ENCODE measurements at places on chromosomes 2 and 18. TPM values are rescaled to one million over a fixed set of nuclear protein-coding genes. Genes with fewer than 3 reads are reported as not detected.

- H3K4me3 ChIP-seq = no peak overlapping the region
- peaks cover 31% of the 10 kb centered on the region for H3K4me1 ChIP-seq
- no peaks in the 10 kb centered on the region for H3K27me3 ChIP-seq
- DNase-seq = no peak
- H3K27ac ChIP-seq = peak overlapping the region; percentile 61
Measured at GRCh38 chr2:101806123-101806522, 108.6 kb downstream of the MAP4K4 start.

The MRO gene
- total RNA-seq = 5.0 TPM

DNA sequence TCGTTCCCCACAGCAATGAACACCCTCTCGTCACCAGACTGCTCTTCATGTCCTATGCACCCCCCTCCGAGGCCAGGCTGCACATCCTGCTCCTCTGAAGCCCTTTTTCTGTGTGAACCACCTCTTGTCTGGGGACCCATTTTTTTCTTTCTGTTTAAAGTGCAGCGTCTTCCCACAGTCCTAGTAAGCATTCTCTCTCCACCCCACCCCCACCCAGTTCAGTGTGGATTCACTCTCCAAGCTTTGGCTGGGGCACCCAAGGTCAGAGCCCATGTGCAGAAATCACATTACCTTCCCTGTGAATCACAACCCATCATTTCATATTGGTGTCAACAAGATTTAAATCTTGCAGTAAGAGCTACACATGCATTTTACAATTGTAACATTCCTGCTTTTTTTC lies 26.4 kb upstream of the PKDCC start:
- no peaks in the 10 kb centered on the region for H3K4me1 ChIP-seq
- H3K27me3 ChIP-seq = no peaks in the 10 kb centered on the region
- H3K27ac ChIP-seq = no peak overlapping the region
- no peak for DNase-seq
- H3K36me3 ChIP-seq = no peaks in the 10 kb centered on the region
- H3K4me3 ChIP-seq = no peak overlapping the region

GRCh38 chr2:81196933-81197628 lies 892.5 kb upstream of the LRRTM1 start:
- DNase-seq = peak; percentile 67
- no peaks in the 10 kb centered on the region for H3K27me3 ChIP-seq
- H3K4me3 ChIP-seq = no peak overlapping the region
- H3K27ac ChIP-seq = no peak overlapping the region

DNA sequence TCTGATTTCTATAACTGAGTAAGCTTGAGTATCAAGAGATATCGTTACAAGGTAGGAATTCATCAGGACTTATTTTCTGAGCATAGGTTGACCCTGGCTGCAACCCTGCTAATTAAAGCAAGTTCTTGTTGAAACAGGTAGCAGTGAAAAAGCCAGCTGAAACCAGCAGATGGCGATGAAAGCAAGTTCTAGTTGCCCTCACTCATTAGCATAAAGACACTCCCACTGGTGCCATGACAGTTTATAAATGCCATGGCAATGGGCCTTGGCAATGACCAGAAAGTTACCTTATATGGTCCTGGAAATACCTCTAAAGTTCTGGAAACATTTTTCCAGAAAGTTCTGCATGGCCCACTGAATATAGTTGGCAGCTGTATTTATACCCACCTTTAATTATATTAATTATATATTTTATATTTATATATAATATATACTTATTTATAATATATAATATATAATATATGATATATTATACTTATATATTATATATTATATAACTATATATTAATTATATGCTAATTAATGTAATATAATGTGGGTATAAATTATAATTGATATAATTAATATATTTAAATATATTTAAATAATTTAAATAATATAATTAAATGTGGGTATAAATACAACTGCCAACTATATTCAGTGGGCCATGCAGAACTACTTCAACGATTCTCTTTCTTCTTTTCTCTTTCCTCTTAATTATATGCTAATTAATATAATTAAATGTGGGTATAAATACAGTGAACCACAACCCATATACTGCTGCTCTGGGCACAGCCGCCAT lies 188.0 kb downstream of the CDH7 start:
- H3K27ac ChIP-seq = no peak overlapping the region
- no peak for DNase-seq
- no peak overlapping the region for H3K4me3 ChIP-seq
- no peaks in the 10 kb centered on the region for H3K4me1 ChIP-seq
- no peaks in the 10 kb centered on the region for H3K36me3 ChIP-seq
- no peaks in the 10 kb centered on the region for H3K27me3 ChIP-seq

DNA sequence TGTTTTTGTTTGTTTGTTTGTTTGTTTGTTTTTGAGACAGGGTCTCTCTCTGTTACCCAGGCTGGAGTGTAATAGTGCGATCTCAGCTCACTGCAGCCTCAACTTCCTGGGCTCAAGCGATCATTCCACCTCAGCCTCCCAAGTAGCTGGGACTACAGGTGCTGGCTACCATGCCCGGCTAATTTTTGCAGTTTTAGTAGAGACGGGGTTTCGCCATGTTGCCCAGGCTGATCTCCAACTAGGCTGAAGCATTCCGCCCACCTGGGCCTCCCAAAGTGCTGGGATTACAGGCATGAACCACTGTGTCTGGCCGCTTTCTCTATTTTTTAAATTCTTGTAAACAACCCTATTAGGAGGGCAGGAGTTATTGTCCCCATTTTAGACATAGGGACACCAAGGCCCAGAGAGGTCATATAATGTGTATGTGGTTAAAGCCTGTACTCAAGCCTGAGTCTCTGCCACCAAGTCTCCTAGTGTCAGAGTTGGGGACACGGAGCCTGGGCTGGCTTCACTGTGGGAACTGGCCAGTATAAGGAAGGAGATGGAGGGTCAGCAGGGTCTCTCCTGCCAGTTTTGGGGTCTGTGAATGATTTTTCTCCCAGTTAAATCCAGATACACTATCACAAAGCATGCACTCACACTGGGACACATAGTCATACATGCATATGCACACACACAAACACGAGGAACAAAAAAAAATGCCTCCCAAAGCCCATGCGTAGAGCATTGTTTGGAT lies 27.5 kb upstream of the MCFD2 start:
- H3K36me3 ChIP-seq = peaks cover 29% of the 10 kb centered on the region
- peak overlapping the region; percentile 93 for H3K27ac ChIP-seq
- H3K4me3 ChIP-seq = peak overlapping the region; percentile 98

The CD226 gene
- 51.4 TPM for total RNA-seq
